GM23338 (cell line): ENCODE measurements at places on chromosomes 16 and 17. TPM values are rescaled to one million over a fixed set of nuclear protein-coding genes. Genes with fewer than 3 reads are reported as not detected.

GRCh38 chr16:3098459-3099394, at the start of gene ZSCAN10:
TSS of gene ZSCAN10 (minus strand) at chr16:3099294. CDS start at chr16:3092937, 6,357 bp downstream.
- peak; percentile 95 for DNase-seq

- DNase-seq: no peak
Measured at GRCh38 chr16:86245351-86245750, 265.0 kb upstream of the FOXF1 start.

- no peak for DNase-seq
Measured at GRCh38 chr17:8818047-8818446, 18.9 kb upstream of the MFSD6L start.

- DNase-seq: no peak
Measured at GRCh38 chr16:65769055-65769465, 597.4 kb upstream of the CDH5 start.

The HAGHL gene
- total RNA-seq: 19.1 and 21.6 TPM in 2 replicates

The NTN1 gene
- 2.6 and 3.0 TPM in 2 replicates for total RNA-seq

The NRN1L gene
- 13.8 and 14.0 TPM in 2 replicates for total RNA-seq

- no peak for DNase-seq
Measured at GRCh38 chr17:73011016-73011486, 81.4 kb downstream of the SLC39A11 start.

The KRTAP4-4 gene
- total RNA-seq: not detected in 2 replicates

GRCh38 chr17:69669441-69670178, 255.1 kb downstream of the MAP2K6 start:
- DNase-seq: peak; percentile 9

- DNase-seq: no peak
Measured at GRCh38 chr17:204427-205147, 23.1 kb upstream of the DOC2B start.

DNA sequence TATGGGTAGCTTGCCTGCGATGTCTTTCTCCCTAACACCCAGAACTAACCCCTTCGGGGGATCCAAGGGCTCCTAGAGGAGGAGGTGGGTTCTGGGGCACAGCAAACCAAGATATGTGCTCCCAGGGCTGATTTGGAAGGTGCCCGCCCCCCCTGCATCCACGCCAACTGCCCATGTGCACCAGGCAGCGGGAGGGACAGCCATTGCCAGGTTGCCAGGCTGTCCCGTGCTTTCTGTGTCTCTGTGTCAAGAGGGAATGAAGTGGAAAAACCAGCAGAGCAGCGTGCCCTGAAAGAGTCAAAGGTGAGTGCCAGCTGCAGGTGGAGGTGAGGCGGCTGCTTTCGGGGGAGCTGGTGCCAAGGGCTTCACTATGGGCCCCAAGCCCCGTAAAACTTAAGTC, 6.4 kb downstream of the TEKT5 start:
- DNase-seq: no peak

GRCh38 chr17:40437095-40437732, 6.0 kb upstream of the IGFBP4 start:
- DNase-seq: no peak

The TAOK1 gene
- total RNA-seq: 63.3 and 69.8 TPM in 2 replicates

DNA sequence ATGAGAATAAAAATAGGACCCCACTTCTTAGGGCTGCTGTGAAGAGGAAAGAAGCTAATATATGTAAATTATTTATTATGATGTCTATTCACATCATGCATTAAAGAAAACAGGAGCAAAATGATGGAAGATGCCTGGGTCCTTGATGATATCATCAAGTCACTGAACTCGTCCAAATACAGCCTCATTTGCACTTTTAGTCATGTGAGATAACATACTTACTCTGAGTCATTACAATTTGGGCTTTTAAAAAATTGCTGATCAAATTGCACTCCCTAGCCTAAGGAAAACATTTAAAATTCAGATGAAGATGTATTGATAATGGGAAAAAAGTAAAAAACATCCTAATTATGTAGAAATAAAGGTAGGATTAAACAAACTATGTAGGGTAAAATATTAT, 302.7 kb upstream of the CCL2 start:
- no peak for DNase-seq

The MILR1 gene
- total RNA-seq: not detected in 2 replicates

GRCh38 chr16:61987474-61988012, 48.7 kb downstream of the CDH8 start:
- no peak for DNase-seq
